GM12891 (cell line): ENCODE measurements at places on chromosomes 12 and 14.

GRCh38 chr14:35351897-35352273 is 52.7 kb downstream of the NFKBIA start:
- DNase-seq, result no peak

- no peak for DNase-seq
These were observed 56.0 kb downstream of the RASSF3 start for GRCh38 chr12:64666054-64666914.

DNA sequence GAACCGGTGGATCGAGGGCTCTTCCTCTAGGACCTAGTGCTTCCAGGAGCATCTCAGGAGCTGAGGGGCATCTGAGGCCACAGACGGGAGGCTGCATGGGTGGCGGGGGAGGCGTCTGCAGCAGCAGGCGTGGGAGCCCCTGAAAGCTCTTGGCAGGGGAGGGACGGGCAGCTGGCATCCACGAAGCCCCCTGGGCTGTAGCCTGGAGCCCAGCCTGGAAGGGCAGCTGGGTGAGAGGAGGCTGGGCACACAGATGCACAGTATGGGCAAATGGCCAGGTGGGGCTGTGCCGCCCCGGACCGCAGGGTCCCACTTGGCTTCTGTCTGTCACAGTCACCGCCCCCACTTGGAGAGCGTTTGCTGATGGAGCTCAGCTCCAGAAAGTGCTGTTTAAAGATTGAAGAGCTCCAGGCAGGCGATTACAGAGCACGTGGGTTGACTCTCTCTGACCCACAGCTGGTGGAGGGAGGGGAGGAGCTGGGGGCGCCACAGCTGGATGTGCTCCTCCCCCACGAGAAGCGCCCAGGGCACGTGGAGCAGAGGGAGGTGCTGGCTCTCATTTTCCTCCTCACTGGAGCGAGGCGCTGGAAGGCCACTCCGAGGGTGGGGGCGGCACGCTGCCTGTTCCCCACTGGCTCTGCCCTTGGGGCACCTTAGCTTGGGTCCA is 155.0 kb upstream of the C14orf180 start:
- no peak for DNase-seq

- DNase-seq, result no peak
These were observed 127.7 kb upstream of the CAND1 start for GRCh38 chr12:67141296-67142018.

- DNase-seq, result no peak
These were observed 65.7 kb downstream of the TTC9 start for GRCh38 chr14:70707138-70708038.

- no peak for DNase-seq
These were observed 4.0 kb downstream of the FOXG1 start for GRCh38 chr14:28770630-28771029.
